ENCODE measurements at places on chromosomes 13 and 19. TPM values are rescaled to one million over a fixed set of nuclear protein-coding genes. Genes with fewer than 3 reads are reported as not detected.

The GPX4 gene
- 351 TPM for total RNA-seq

The RINL gene
- total RNA-seq: 11.2 TPM

The CEACAM7 gene
- 0.24 TPM for total RNA-seq

The IFNL1 gene
- not detected for total RNA-seq

DNA sequence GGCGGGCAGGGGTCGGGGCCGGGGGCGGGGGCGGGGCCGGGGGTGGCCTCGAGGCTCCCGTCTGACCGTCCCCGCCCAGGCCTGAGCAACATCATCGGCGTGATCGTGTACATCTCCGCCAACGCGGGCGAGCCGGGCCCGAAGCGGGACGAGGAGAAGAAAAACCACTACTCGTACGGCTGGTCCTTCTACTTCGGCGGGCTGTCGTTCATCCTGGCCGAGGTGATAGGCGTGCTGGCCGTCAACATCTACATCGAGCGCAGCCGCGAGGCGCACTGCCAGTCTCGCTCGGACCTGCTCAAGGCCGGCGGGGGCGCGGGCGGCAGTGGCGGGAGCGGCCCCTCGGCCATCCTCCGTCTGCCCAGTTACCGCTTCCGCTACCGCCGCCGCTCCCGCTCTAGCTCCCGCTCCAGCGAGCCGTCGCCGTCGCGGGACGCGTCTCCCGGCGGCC, 9.4 kb upstream of the CACNG6 start:
- no peak overlapping the region for H3K27ac ChIP-seq
- peaks cover 21% of the 10 kb centered on the region for H3K27me3 ChIP-seq
- H3K4me1 ChIP-seq: peaks cover 11% of the 10 kb centered on the region
- DNase-seq: peak; percentile 75
- H3K4me3 ChIP-seq: peak overlapping the region; percentile 53

- H3K27me3 ChIP-seq: 0 out of 2 replicates have a peak, but pooled peaks cover 5% of the 10 kb centered on the region
- peak within 1 kb of the TSS; percentile 97 for H3K27ac ChIP-seq
- peak; percentile 96 for DNase-seq
- H3K4me3 ChIP-seq: peak within 1 kb of the TSS; percentile 69
Observed at GRCh38 chr19:55624109-55625003, at the start of gene ZNF784. ZNF784 (minus strand) TSS chr19:55624566; CDS start chr19:55624561, 5 bp downstream.

DNA sequence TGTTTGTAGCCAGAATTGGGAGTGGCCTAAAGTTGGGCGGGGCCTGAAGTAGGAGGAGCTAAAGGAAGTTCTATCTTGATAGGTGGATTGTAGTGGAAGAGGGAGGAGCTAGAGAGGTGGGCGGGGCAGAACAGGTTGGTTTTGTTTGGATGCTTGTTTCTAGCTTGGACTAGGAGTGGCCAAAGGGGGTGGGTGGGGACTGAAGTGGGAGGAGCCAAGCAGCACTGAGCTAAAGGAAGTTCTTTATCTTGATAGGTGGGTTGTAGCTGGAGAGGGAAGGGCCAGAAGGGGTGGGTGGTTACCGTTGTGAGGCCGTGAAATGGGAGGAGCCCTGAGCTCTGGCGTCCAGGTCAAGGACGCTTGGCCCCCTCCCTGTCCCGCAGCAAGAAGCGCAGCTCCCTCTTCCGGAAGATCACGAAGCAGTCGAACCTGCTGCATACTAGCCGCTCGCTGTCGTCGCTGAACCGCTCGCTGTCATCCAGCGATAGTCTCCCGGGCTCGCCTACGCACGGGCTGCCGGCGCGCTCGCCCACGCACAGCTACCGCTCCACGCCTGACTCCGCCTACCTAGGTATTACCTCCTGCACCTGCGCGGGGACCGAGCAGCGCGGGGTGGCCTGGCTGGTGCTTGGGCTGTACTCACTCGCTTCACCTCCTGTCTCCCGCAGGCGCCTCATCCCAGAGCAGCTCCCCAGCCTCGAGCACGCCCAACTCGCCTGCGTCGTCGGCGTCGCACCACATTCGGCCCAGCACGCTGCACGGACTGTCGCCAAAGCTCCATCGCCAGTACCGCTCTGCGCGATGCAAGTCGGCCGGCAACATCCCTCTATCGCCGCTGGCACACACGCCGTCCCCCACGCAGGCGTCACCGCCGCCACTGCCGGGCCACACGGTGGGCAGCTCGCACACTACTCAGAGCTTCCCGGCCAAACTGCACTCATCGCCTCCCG, 8.0 kb downstream of the DNASE2 start:
- H3K4me3 ChIP-seq: peak overlapping the region; percentile 55
- no peaks in the 10 kb centered on the region for H3K27me3 ChIP-seq
- H3K27ac ChIP-seq: no peak overlapping the region
- DNase-seq: peak; percentile 97

DNA sequence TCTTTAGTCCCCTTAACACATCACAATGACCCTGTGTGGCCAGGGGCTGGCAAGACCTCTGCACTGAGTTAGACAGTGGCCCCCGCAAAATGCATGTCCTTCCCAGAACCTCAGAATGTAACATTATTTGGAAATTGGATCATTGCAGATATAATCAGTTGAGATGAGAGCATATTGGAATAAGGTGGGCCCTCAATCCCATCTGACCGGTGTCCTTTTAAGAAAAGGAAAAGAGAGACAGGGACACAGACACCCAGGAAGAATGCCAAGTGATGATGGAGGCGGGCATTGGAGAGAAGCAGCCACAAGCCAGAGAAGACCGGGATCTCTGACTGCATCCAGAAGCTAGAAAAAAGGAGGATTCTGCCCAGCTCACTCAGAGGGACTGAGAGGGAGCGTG, 1.8 kb downstream of the FAM187B start:
- H3K4me1 ChIP-seq: no peaks in the 10 kb centered on the region
- H3K36me3 ChIP-seq: no peaks in the 10 kb centered on the region
- no peak overlapping the region for H3K4me3 ChIP-seq
- no peak for DNase-seq

DNA sequence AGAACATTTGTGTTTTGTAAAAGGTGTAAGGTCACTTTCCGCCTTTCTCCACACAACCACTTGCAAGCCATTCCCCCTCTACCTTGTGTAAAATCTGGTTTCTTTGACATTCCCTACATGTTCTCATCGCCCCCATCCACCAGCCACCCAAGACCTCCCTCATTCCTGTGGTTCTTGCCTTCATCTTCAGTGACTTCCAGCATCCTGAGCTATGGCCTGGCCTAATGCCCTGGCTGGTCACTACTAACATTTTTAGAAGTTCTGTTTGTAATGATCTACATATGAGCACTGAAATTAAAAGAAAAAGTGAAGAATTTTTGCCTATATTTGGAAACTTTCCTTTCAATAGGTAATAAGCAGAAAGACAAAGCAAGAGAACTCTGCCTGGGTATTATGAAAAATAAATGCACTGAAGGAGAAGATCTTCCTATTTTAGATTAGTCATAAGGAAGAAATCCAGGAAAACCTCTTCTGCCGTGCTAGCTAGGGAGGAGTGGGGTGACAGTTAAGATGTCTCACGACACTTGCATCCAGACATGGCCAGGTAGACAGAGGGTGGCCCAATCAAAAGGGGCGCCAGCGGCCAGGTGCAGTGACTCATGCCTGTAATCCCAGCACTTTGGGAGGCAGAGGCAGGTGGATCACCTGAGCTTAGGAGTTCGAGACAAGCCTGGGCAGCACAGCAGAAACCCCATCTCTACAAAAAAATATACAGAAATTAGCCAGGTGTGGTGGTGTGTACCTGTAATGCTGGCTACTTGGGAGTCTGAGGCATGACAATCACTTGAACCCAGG, 28.1 kb upstream of the MPHOSPH8 start:
- peaks cover 7% of the 10 kb centered on the region for H3K36me3 ChIP-seq
- peaks cover 32% of the 10 kb centered on the region for H3K27me3 ChIP-seq
- no peak overlapping the region for H3K4me3 ChIP-seq
- H3K27ac ChIP-seq: no peak overlapping the region
- DNase-seq: no peak

- DNase-seq: peak; percentile 17
- no peaks in the 10 kb centered on the region for H3K36me3 ChIP-seq
- H3K27ac ChIP-seq: no peak overlapping the region
Observed at GRCh38 chr19:41219924-41220567, 1.0 kb downstream of the AXL start.

- no peak overlapping the region for H3K27ac ChIP-seq
- peak; percentile 81 for DNase-seq
- peak overlapping the region; percentile 43 for H3K4me3 ChIP-seq
- no peaks in the 10 kb centered on the region for H3K36me3 ChIP-seq
- H3K4me1 ChIP-seq: peaks cover 43% of the 10 kb centered on the region
- peaks cover 58% of the 10 kb centered on the region for H3K27me3 ChIP-seq
Observed at GRCh38 chr13:48876289-48876688, 99.4 kb upstream of the FNDC3A start.

GRCh38 chr19:40650749-40651305, 39.6 kb downstream of the NUMBL start:
- H3K27ac ChIP-seq: no peak overlapping the region
- no peak overlapping the region for H3K4me3 ChIP-seq
- no peaks in the 10 kb centered on the region for H3K4me1 ChIP-seq
- no peak for DNase-seq

DNA sequence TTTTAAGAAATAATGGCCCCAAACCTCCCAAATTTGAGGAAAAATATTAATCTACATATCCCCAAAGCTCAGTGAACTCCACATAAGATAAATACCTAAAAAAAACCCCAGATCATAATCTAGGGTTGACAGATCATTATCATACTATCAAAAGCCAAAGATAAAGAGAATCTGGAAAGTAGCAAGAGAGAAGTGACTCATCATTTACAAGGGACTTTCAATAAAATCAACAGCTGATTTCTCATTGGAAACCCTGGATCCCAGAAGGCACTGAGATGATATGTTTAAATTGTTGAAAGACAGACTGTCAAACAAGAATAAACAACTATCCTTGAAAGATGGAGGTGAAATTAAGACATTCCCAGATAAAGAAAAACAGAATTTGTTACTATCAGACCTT, 199.3 kb downstream of the KCNRG start:
- peaks cover 4% of the 10 kb centered on the region for H3K36me3 ChIP-seq
- H3K27ac ChIP-seq: no peak overlapping the region
- no peaks in the 10 kb centered on the region for H3K27me3 ChIP-seq
- H3K4me3 ChIP-seq: no peak overlapping the region
- H3K4me1 ChIP-seq: no peaks in the 10 kb centered on the region

GRCh38 chr19:906480-906879, 6.5 kb downstream of the R3HDM4 start:
- no peaks in the 10 kb centered on the region for H3K27me3 ChIP-seq
- H3K36me3 ChIP-seq: no peaks in the 10 kb centered on the region
- no peak overlapping the region for H3K27ac ChIP-seq
- DNase-seq: no peak

- H3K36me3 ChIP-seq: no peaks in the 10 kb centered on the region
- H3K4me3 ChIP-seq: no peak overlapping the region
- no peaks in the 10 kb centered on the region for H3K27me3 ChIP-seq
- H3K27ac ChIP-seq: no peak overlapping the region
- no peak for DNase-seq
Observed at GRCh38 chr13:43003010-43003409, 11.0 kb upstream of the EPSTI1 start.

DNA sequence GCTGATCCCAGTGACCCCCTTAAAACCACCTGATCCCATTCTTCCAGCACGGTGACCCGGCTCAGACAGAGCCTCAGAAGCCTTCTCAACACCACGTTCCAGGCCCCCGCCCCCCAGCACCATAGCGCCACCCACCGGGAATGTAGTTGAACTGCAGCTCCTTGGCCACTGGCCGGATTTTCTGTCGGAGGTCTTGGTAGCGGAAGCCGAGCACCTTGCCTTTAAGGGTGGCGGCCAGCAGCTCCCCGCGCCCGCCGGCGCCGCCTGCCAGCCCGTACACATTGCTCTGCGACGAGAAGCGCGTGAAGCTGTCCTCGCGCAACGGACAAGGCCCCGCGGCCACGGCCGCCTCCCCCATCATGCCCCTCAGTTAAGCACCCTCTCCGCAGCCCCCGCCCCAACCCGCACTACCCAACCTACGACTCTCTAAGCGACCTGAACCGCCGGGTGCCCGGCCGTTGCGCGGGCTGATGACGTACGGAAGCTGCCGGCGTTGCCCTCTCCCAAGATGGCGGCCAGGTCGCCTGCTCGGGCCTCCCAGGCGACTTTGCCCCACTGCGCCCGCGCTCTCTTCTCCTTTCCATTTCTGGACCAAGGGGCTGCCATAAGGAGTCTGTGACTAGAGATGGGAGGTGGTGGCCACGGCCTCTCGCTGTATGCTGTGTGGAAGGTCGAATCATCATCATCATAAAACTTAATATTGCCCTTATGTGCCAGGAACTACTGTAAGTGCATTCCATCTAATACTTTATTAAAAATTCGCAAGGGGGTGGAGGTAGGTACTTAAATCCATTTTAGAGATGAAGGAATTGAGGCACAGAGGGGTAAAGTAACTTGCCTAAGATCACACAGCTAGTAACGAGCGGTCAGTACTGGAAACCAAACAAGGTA, at the start of gene KPTN:
Gene KPTN (minus strand): TSS at position 420 of the 891 bp plus-strand sequence. CDS start 59 bp downstream, at position 361.
- DNase-seq: peak; percentile 96
- H3K27ac ChIP-seq: peak within 1 kb of the TSS; percentile 74
- peak within 1 kb of the TSS; percentile 67 for H3K4me3 ChIP-seq
- peaks cover 4% of the 10 kb centered on the region for H3K4me1 ChIP-seq
- peaks cover 8% of the 10 kb centered on the region for H3K27me3 ChIP-seq

DNA sequence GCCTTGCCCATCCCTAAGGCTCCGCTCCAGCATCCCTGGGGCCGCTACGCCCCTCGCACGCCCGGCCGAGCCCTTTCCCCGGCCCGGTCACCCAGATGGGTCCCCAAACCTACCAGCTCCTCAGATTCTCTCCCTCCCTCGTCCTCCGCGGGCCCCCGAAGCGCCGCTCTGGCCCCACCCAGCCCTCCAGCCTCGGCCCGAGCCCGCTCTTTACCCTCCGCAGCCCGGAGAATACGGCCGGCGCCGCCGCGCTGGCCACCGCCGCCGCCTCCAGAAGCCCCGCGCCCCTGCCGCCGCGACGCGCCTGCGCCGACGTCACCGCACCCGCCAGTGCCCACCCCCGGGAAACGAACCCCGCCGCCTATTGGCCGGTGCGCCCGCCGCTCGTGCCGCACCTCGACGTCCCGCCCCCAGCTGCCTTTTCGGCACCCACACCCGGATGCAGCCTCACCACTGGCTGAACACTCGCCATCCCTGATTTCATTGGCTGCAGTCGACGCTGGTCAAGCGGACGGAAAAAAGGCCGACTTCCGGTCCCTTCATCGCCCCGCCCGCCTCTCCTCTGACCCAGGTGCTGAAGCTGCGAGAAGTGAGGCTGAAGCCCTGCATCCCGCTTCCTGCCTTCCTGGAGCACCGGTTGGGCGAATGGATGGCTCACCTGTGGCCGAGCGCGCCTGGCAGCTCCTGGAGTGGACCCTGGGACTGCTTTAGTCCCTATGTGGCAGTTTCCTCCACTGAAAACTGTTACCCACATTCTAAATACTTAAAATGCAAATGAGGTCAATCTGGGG, at the start of gene DAPK3:
Gene DAPK3 (minus strand): TSS at position 292 of the 791 bp plus-strand sequence. CDS start 1,364 bp downstream, outside the sequence.
- peaks cover 12% of the 10 kb centered on the region for H3K36me3 ChIP-seq
- DNase-seq: peak; percentile 99
- no peaks in the 10 kb centered on the region for H3K27me3 ChIP-seq
- H3K4me1 ChIP-seq: peaks cover 15% of the 10 kb centered on the region

Data from GM23338 (cell line).